Activated CD4-positive, CD25-positive, alpha-beta regulatory T cell (primary cell): ENCODE measurements at places on chromosomes 2 and 18.

DNA sequence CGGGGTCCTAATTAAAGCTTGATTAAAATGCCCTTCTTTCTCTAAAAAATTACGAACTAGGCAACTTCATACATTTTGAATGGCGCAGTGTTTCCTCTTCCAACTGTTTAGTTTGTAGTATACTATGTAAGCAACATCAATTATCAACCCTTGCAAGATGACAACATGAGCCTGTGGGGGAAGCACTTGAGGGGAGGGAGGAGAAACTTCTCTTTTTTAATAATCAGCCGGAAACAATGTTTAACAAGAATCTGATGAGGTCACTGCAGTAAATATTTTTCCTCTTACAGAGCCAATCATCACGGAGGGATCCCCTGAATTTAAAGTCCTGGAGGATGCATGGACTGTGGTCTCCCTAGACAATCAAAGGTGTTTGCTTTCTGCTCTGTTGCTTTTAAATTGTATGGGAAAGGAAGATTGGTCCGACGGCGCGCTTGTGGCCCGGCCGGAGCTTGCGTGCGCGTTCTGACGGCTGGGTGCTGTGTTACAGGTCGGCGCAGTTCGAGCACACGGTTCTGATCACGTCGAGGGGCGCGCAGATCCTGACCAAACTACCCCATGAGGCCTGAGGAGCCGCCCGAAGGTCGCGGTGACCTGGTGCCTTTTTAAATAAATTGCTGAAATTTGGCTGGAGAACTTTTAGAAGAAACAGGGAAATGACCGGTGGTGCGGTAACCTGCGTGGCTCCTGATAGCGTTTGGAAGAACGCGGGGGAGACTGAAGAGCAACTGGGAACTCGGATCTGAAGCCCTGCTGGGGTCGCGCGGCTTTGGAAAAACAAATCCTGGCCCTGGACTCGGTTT is 5.3 kb upstream of the DLX1 start:
- no peak for DNase-seq

- DNase-seq, result no peak
Measured at GRCh38 chr2:230690439-230690838, 22.2 kb upstream of the CAB39 start.

GRCh38 chr2:97932975-97933662 is 62.6 kb downstream of the TMEM131 start:
- no peak for DNase-seq

DNA sequence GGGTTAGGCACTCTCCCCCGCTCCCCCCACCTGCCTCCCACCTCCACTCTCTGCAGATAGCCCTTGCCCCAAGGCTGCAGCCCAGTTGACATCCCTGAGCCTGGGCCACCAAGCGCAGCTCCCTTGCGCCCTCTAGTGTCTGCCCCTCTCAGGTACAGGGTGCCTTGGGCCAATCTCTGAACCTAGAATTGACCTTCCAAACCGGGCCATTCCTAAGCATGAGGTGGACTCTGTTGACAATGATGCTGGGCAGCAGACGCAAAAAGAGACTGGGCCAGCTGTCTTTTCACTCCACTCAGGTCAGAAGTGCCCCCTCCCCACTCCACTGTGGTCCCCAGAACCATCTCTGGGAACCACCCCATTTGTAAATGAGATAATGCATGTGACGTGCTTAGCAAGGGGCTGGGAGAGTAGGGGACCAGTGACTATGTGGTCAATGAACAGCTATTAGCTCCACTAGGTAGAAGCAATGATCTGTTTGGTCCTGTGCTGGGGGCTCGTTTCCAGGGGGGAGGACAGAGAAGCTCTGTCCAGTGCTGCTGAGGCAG is 43.3 kb upstream of the PLB1 start:
- DNase-seq, result peak; percentile 76

- DNase-seq, result no peak
Measured at GRCh38 chr2:96252526-96252925, 13.3 kb downstream of the TMEM127 start.

- DNase-seq, result no peak
Measured at GRCh38 chr2:100200985-100201384, 58.6 kb upstream of the AFF3 start.

DNA sequence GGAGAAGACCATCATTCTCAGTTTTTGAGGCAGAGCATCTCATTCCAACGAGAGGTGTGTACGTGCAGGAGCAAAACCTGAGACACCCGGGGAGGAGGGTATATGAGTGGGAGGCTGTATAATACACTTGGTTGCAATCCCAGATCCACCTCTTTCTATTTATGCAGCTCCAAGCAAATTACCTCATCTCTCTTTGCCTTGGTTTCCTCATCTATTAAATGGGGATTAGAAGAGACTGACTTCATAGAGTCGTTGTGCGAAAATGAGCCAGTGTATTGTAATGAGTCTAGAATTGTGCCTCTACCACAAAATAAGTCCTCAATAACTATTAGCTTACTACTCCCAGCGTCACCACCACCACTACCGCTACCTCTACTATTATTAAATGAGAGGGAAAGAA is 40.1 kb downstream of the TGOLN2 start:
- no peak for DNase-seq

- DNase-seq, result no peak
Measured at GRCh38 chr2:40321822-40322221, 130.1 kb downstream of the SLC8A1 start.

- DNase-seq, result no peak
Measured at GRCh38 chr2:15547115-15547876, 13.8 kb downstream of the NBAS start.

DNA sequence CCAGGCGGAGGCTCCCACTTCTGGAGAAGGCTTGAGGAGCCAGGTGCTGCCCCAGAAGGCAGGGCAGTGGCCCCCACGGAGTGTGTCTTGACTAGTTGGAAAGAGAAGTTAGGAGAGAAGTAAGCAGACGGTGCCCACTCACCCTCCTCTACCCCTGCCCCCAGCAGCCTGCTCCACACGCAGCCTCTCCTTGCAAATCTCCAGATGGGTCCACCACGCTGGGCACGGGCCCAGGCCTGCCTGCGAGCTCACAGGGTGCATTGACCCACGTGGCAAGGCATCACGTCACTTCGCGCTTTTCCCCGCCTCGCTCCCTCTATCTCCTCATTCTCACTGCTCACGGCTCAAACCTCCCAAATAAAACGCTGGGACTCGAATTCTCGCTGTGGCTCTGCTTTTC is 71.8 kb upstream of the RAB12 start:
- DNase-seq, result no peak

- no peak for DNase-seq
Measured at GRCh38 chr2:193240752-193241151, 1046.0 kb upstream of the TMEFF2 start.

DNA sequence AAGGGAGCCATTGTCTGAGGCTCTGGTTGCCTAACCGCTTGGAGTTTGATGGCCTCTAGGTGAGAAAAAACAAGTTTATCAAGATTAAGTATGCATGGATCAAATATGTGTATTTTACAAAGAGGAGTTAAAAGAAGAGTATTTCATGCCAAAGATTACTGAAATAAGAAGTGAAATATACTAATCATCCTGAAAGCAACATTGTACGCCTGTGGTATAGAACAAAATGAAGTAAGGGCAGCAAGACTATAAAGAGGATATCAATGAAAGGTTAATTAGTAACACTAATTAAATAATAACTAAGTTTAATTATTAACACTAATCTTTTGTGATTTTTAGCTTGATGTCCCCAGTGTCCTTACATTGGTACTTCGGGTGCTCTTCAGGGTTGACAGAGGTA is 276.7 kb downstream of the CALCRL start:
- DNase-seq, result no peak

GRCh38 chr2:120447127-120447785 is 101.3 kb downstream of the INHBB start:
- DNase-seq, result no peak

GRCh38 chr18:3466045-3466444 is 16.1 kb downstream of the TGIF1 start:
- no peak for DNase-seq

- DNase-seq, result peak; percentile 15
Measured at GRCh38 chr18:23994361-23994902, 20.1 kb upstream of the TTC39C start.

GRCh38 chr18:79239631-79240030 is 156.1 kb upstream of the NFATC1 start:
- DNase-seq, result no peak

DNA sequence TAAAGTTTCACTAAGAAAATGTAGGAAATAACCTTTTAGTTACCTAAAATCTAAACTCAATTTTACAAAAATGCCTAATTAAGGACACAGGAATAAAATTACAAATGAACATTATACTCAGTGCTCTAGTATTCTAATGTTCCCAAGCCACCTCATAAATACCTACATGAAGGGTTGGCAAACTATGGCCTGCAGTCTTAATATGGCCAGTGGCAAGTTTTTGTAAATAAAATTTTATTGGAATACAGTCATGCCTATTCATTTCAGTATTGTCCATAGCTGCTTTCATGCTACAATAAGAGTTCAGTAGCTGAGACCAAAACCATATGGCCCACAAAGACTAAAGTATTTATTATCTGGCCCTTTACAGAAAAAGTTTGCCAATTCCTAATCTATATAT is 53.8 kb downstream of the SS18 start:
- DNase-seq, result no peak

DNA sequence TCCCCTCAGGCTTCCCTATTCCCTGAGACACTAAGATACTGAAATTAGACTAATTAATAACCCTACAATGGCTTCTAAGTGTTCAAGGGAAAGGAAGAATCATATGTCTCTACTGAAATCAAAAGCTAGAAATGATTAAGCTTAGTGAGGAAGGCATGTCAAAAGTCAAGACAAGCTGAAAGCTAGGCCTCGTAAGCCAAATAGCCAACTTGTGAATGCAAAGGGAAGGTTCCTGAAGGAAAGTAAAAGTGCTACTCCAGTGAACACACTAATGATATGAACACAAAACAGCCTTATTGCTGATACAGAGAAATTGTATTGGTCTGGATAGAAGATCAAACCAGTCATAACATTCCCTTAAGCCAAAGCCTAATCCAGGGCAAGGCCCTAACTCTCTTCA is 10.0 kb downstream of the ZC3H8 start:
- DNase-seq, result no peak

DNA sequence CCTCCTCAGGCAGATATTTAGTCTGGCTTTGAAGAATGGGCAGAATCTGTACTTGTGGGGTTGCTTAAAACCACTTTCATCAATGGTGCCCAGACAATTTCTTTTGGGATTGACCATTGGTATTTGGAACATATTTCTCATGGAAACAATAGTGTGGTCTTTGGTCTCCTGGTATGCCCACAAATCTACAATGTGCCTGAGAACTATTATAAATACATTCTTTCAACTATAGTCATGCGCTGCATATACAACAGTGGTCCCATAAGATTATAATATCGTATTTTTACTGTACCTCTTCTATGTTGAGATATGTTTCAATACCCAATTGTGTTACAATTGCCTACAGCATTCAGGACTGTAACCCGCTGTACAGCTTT is 34.8 kb upstream of the PPP4R1 start:
- no peak for DNase-seq

GRCh38 chr2:221212105-221212504 is 360.0 kb downstream of the EPHA4 start:
- no peak for DNase-seq

- no peak for DNase-seq
Measured at GRCh38 chr2:236858661-236859060, 227.0 kb upstream of the COPS8 start.

- no peak for DNase-seq
Measured at GRCh38 chr2:233810385-233810784, 32.3 kb downstream of the MROH2A start.

- no peak for DNase-seq
Measured at GRCh38 chr2:219615036-219615435, 12.4 kb upstream of the SLC4A3 start.

- DNase-seq, result no peak
Measured at GRCh38 chr18:34929336-34929780, 111.9 kb upstream of the MAPRE2 start.

DNA sequence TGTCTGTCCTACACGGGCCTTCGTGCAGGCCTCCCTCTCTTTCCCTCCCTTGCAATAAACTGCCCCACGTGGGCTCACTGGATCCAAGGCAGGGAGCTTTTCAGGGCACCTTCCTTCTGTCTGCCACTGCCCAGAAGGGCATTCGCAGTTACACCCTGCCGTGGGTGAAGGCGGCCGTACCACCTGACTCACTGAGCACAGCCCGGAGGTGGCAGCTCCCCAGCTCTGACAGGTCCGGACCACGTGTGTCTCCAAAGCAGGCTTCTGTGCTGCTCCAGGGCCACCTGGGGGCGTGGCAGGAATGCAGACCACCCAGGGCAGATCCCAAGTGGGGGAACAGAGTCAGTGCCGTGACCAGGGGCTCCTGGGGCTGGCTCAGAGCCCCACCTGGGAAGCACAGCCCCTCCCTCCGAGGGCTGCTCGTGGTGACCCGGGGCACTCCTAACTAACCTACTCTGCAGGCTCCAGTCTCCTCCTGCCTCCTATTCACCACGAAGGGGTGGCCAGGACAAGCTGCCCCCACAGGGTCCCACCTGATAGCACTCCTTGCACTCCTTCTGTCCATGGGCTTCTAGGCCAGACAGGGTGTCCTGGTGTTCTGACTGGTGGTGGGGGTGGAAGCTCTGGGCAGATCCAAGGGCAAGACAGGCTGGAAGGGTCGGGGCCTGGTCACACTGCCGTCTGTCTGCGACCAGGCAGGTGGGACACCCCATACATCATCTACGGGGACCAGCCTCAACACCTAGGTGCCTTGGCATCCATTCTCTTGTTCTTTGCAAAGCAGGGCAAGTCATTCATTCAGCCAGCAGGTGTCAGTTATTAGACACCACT is 9.7 kb downstream of the SNED1 start:
- DNase-seq, result no peak
